Activated T-helper 1 cell treated with anti-CD3 and anti-CD28 coated beads, Interleukin-2, amount 50 U/mL, for 16 hours (primary cell): ENCODE measurements at places on chromosomes 3 and 15.

DNA sequence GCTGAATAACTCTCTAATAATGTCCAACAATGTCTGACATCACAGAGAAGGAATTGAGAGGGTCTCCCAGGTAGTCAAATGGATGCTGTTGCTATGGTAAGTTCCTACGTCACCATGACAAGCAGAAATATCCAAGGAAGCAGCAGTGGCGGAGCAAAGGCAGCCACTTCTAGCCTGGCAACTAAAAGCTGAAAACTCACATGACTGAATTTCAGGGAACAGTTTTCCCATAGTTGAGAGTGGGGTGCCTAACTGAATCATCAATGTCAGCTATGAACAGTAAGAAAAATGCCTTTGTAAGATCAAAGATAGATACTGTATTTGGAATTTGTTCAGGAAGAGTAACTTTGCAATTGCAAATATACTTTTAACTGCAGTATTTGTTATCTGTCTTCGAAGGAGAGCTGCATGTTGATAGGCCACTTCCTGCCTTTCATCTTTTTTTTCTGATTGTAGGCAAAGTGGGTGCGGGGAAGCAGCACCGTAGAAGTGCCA, 161.7 kb downstream of the BBX start:
- DNase-seq, result no peak

DNA sequence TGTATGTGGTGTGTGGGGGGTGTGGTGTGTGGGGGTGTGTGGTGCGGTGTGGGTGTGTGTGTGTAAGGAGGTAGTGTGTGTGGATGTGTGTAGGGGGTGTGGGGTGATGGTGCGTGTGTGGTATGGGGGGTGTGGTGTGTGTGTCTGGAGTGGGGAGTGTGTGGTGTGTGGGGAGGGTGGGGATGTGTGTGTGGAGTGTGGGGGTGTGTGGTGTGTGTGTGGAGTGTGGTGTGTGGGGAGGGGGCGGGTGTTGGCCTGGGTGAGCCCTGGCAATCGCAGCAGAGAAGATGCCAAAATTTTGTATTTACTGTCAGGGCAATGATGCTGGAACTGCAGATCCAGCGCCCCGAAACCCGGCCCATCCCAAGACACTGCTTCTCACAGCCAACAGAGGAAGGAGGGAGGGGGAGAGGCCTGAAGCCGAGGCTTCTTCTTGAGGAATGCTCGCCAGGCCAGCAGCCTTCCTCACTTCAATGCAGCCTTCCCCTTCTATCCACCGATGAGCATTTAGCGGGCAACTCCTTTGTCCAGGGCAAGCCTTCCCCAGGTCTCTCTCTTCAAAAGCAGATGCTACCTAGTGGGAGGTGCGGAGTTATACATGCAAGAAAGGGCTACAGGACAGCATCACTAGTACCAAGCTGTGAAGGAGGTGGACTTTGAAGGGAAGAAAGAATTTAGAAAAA, 11.9 kb upstream of the SRP14 start:
- DNase-seq, result no peak

GRCh38 chr3:94184781-94185180, 121.9 kb downstream of the NSUN3 start:
- DNase-seq, result no peak

GRCh38 chr3:133074977-133075376, 36.8 kb downstream of the TMEM108 start:
- no peak for DNase-seq

GRCh38 chr3:29083676-29084075, 197.2 kb upstream of the RBMS3 start:
- no peak for DNase-seq

- no peak for DNase-seq
Observed at GRCh38 chr15:88125576-88125975, 131.0 kb downstream of the NTRK3 start.

- no peak for DNase-seq
Observed at GRCh38 chr3:138946663-138947494, at the start of the genes FOXL2 and FOXL2NB. Gene FOXL2, minus strand, starts transcription at chr3:138947137. Its CDS starts 415 bp downstream, at chr3:138946722. Gene FOXL2NB, plus strand, starts transcription at chr3:138947217. Its CDS starts 148 bp downstream, at chr3:138947365.

GRCh38 chr3:45332493-45332892, 55.9 kb upstream of the LARS2 start:
- DNase-seq, result no peak

DNA sequence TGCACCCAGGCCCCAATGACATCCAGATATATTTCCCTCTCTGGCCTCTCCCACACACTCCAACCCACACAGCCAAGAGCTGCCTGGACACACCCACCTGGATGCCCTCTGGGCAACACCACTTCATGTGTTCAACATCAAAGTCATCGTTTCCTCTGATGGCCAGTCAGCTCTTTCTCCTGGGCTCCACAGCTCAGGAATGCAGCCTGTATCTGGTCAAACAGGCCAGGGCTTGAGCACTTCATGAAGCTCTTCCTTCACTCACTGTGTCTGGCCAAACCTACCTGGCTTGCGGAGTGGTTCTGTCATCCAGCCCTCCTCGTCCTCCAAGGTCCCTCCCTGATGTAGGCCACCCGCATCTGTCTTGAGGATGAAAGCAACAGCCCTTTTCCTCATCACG, 35.8 kb upstream of the SLC6A11 start:
- DNase-seq, result no peak

GRCh38 chr3:42505849-42506410, 3.5 kb downstream of the VIPR1 start:
- no peak for DNase-seq
